HCT116 (cell line): ENCODE measurements at places on chromosomes 5 and 9.

GRCh38 chr5:177297922-177298321, 5.6 kb downstream of the RAB24 start:
- no peak for DNase-seq

- peak; percentile 38 for DNase-seq
Measured at GRCh38 chr5:122415030-122415800, 103.2 kb downstream of the SNCAIP start.

- no peak for DNase-seq
Measured at GRCh38 chr5:66617226-66617861, 21.2 kb downstream of the MAST4 start.

- DNase-seq: no peak
Measured at GRCh38 chr5:36679221-36679989, 73.0 kb downstream of the SLC1A3 start.

GRCh38 chr5:11104651-11105112, 343.6 kb upstream of the DAP start:
- no peak for DNase-seq

- DNase-seq: no peak
Measured at GRCh38 chr5:143166661-143167420, 236.6 kb downstream of the NR3C1 start.

DNA sequence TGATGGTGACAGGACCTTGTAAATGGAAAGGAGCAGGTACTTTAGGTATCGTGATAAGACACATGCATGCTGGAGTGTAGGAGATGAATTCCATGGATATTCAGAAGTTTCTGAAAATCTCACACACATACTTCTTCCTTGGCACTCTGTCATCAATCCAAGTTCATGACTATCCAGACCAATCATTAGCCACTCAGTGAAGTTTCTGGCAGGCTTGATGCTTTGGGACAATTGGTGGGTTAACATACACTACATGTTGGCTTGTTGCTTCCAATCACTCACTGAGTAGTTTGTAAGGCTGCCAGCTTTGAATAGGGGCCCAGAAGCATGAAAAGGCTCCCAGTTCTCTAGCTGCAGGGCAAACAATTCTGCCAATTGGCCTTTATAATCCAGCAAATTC, 147.6 kb downstream of the CEMIP2 start:
- DNase-seq: no peak

DNA sequence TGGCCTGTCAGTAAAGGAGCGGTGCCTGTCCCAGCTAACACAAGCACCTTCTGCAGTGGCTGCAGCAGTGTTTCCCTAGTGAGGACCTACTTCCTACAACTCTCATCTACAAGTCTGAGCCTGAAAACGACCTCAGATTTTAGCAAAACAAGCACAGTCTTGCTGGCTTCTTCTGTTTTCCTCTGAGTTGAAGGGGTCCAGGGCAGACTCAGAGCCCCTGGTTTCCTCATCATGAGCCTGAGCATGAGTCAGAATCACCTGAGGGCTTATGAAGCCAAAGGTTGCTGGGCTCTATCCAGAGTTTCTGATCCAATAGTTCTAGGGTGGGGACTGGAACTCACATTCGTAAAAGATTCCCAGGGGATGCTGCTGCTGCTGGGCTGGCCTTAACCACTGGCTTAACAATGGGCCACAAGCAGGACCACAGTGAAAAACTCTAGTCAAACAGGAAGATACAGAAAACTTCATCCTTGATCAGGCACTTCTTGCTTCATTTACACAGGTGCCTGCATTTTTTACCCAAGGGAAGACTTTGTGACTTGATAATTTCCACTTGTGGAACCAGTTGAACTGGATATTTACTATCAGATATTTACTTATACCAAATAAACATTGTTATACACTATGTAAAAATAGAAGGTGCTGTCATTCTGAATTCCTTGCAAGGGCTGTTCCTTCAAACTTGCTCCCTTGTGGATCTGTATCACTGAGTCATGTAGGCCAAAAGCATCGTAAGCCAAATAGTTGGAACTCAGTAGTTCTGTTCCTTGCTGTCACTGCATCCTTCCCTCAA, 4.3 kb upstream of the ACER2 start:
- no peak for DNase-seq

GRCh38 chr9:99637641-99638040, 184.0 kb upstream of the NR4A3 start:
- DNase-seq: no peak

DNA sequence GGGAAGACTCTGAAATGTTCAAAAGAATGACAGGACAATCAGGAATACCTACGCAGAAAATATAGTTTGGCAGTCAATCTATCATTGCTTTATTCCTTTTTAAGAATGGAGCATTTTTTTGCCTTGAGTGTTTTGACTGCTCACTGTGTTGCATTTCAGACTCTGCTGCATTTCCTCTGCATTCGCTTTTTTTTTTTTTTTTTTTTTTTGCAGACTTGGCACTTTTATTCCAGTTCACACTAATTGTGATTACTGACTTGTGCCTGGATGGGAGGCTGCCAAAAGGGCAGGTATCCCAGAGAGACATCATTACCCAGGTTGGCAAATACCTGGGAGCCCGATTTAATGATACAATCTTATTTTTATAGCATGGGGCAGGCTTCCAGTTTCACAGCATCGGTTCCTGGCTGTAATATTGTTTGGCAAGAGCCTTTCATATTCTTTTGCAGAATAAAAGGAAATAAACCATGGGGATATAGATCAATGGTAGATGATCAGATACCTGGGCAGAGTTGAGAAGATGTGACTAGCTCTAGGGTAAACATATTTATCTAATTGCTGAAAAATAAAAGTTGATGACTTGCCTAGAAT, 1132.6 kb downstream of the MAT2B start:
- no peak for DNase-seq

- DNase-seq: no peak
Measured at GRCh38 chr5:154005648-154006047, 33.1 kb downstream of the FAM114A2 start.

DNA sequence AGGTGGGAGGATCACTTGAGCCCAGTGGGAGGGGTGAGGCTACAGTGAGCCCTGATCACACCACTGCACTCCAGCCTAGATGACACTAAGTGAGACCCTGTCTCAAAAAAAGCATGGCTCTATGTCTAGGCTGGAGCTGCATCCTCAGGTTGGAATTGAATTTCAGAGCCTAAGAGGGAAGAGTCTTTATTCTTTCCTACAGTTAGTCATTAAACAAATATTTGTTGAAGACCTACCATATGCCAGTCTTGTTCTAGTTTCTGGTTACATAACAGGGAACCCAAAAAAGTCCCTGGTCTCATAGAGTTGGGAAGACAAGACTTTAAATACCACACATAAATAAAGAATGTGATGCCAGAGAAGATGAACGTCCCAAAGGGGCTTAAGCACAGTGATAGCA, 6.9 kb upstream of the GRPEL2 start:
- DNase-seq: no peak

- DNase-seq: no peak
Measured at GRCh38 chr9:99044827-99045226, 60.1 kb upstream of the TGFBR1 start.

DNA sequence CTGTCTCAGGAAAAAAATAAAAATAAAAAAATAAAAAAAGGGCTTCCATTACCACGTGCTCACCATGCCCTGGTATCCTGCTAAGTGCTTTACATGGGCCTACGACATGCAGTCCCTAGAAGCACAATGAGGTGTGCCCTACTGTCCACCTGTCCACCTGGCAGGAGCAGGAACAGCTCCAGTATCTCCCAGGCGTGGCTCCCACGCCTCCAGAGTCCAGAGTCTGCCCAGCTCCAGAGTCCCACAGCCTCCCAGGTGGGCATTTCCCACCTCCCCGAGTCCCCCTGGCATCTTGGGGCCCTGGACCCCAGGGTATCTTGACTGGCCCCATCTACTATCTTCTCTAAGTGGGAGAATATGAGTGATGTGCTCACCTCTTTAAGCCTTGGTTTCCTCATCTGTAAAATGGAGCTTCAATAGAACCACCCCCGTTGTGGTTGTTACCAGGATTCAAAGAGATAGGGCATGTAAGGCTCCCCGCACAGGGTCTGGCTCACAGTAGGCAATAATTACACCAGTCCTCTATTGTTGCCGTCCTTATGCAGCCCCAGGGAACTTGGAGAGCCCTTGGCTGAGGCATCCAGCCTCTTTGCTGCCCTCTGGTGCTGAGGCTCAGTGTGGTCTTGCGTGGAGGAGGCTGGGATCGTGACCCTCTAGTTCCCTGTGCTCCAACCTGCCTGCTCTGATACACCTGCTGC, 8.9 kb downstream of the CXCL14 start:
- DNase-seq: peak; percentile 51

DNA sequence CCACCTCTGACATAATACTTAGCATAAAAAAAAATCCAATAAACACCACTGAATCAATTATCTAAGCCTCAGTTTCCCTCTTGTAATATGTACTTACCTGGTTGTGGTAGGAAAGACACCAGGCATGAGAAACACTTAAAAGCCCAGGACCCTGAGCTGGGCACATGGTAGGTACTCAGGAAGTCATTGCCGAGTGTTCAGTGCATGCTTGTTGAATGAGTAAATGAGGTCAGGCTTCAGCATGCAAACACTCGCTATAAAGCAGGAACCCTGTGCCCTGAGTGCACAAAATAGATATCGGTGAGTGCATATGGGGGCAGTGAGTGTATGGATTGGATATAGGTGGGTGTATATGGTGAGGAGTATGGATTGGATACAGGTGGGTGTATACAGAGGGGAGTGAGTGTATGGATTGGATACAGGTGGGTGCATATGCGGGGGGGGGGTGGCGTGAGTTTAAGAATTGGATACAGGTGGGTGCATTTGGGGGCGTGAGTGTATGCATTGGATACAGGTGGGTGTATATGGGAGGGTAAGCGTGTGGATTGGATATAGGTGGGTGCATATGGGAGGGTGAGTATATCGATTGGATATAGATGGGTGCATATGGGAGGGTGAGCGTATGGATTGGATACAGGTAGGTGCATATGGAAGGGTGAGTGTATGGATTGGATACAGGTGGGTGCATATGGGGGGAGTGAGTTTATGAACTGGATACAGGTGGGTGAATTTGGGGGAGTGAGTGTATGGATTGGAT, 194.3 kb upstream of the MSX2 start:
- DNase-seq: no peak

DNA sequence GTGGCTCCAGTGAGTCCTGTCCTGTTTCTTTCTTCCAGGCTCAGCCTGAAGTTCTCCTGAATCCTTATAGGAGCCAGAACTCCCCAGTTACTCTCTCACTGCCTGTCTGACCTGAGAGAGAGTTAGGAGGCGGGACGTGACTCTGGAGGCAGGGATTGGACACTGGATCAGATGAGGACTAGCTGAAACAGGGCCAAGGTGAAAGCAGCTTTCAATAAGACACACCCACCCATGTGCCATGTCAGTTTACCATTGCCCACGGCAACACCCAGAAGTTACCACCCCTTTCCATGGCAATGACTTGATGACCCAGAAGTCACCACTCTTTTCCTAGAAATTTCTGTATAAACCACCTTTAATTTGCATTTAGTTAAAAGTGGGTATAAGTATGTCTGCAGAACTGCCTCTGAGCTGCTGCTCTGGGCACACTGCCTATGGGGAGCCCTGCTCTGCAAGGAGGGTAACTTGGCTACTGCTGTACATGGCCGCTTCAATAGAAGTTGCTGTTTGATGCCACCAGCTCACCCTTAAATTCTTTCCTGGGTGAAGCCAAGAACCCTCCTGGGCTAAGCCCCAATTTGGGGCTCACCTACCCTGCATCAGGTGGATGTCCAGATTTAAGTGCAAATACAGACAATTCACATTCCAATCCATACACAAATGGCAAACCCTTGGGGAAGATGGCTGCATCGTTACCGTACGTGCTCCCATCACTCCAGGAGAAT, 13.7 kb downstream of the FCN2 start:
- DNase-seq: no peak

DNA sequence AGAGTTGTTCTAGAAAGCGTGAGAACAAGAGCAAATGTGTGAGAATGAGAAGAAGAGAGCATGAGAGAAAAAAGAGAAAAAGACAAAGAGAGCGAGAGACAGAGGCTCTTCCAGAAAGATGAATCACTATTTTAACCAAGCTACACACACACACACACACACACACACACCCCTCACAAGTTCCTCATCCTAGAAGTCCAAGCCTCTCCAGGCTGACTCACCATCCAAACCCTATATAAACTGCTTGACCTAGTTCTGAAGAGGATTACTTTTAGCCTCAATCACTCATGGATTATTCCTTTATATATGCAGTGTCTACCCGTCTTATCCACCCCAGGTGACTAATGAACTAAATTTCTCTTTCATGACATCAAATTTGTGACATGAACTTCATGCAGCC, 37.6 kb downstream of the C9orf57 start:
- DNase-seq: no peak

DNA sequence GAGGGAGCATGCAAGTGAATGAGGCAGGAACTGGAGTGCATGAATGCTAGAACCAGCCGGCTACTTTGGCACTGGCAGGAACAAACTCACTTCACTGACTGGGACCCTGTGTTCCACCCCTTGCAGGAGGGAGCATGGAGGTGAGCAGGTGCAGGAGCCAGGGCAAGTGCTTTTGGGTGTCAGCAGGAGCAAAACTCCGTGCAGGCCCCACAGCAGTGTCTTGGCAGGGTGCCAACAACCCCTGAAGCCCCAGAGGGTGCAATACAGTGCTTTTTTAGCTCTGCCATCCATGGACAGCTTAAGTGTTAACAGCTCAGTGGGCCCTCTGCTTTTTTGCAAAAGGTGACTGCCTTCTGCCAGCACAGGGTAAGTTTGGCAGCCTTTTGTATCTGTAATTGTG, 245.8 kb upstream of the PCSK5 start:
- no peak for DNase-seq

DNA sequence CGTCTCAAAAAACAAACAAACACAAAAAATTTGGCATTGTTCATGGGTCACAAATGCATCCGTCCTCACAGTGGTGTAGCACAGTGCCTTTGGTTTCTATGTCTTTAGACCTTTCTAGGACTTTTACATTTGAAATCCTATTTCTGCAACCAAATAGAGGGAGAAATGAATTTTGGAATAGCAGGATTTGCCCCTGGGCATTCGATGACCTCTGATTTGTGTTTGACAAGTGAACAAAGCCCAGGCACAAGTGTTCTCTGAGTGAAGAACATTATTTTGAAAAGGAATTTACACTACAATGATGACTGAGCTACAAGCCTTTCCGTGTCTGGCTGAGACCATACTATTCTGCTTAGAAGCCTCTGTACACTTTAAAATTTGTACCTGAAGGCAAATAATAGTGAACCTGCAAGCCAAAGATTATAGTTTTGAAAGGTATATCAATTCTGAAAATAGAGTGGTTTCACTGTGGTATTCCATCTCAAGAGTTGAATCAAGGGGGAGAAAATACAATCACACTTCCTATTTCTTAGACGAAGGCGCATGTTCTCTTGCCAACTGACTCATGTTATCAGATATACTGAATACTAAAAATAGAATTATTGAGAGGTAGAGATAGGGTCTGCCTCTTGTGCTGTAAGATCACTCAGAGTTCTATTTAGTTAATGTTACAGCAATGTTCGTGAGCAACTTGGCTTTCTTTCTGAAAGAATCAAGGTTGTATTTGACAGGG, 297.6 kb downstream of the KDM4C start:
- no peak for DNase-seq

- peak; percentile 55 for DNase-seq
Measured at GRCh38 chr5:135024956-135025729, 8.9 kb downstream of the PITX1 start.

DNA sequence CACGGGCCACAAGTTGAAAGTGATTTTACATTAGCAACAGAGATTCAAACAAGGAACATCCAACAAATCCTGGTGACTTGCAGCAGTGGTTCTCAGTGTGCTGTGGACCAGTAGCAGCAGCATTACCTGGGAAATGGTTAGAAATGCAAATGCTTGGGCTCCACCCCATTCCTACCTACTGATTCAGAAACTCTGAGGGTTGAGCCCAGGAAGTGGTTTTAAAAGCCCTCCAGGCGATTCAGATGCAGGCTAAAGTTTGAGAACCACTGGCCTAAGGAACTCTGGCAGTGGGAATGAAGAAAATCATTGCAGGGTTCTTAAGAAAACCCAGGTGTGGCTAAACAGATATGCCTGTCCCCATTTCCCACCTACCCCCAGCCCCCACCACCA, 398.8 kb downstream of the ENC1 start:
- DNase-seq: peak; percentile 21
